ENCODE measurements at places on chromosomes 1 and 21.
A peak's percentile ranks its signal among the peaks of the same experiment; 100 is the strongest.

- DNase-seq, result no peak
These were observed 52.2 kb downstream of the VPS26C start for GRCh38 chr21:37214952-37215351.

- no peak for DNase-seq
These were observed 11.7 kb downstream of the MX1 start for GRCh38 chr21:41437729-41438128.

DNA sequence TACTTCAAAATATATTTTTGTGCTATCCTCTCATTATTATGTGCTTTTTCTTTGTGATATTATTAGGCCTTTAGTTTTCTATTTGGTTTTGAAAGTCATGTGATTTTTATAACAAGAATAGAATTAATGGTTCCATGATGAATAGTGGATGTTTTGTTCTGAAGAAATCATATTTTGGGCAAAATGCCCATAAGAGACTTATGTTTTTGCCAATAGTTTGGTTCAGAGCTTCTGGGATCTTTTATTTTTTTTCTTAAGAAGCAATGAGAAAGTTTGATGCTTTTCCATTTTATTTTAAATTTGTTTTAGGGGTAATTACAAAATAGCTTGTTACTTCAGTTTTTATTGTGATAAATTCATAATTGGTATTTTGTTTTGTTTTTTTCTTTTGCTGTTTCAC lies 49.8 kb downstream of the LYPLAL1 start:
- DNase-seq, result no peak

- DNase-seq, result no peak
These were observed 603.7 kb upstream of the CAMK1G start for GRCh38 chr1:208979776-208980175.

DNA sequence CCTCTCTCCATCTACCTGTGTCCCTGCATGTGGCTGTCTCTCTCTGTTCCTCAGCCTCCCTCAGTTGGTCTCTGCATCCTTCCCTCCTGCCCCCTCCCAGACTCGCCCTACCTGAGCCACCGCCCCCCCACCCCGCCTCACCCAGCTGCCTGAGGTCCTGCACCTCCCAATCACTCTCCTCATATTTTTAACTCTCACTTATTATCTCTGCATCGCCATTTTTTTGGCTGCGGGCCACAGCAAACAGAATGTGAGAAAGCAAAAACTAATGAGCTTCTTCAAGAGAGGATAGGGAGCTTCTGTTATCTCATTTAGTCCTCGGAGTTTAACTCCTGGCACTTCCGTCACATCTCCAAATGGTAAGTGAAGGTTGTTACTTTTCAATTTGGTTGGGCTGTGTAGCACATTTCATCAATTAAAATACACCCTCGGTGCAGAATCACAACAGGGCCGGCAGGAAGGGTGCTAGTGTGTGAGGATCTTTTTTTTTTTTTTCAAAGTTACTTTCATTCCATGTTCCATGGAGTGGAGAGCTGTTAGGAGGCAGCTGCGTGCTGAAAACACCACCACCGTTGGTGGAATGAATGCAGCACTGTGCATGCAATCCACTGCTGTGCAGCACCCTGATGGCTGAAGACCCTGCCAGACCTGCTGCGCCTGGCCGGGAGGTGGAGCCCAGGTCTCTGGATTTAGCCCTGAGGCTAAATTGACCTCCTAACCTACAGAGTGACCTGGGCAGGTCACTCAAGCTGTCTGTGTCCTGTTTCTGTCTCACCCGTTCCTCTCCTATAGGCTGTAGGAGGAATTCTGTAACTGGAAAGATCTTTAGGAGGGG lies 157.2 kb upstream of the NFIA start:
- no peak for DNase-seq

DNA sequence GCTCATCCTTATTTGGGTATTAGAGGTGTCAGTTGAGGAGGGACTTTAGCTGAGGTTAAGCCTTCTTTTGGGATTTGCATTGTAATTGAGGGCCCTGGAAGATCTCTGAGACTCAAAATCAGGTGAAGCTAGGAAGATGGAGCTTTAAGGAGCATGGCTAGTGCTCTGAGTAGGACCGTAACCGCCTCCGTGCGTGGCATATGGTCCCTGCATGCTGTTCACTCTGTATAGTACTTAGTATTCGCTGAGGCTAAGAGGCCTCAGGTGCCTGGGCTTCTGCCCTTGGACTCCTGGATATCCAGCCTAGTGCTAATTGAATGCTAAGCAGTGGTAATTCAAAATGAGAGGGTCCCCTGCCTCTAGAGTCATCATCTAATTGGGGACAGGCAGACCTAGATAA lies 22.5 kb downstream of the NSUN4 start:
- no peak for DNase-seq

DNA sequence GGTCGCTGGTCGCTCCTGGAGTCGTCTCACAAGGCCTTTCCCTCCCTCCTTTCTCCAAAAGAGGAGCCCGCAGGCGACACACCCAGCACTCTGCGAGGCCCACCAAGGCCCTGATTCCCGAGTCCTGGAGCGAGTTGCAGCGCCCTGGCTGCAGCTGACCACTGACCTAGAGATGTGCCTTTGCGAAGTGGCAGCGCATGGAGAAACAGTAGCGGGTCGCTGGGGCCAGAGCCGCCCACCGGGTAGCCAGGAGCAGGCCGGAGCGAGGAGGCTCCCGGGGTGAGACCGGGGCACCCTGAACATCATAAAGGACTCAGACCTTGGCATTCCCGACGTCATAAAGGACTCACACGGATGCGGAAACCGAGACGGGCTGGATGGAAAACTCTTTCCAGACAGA lies 10.3 kb upstream of the NBPF11 start:
- DNase-seq, result no peak

- DNase-seq, result peak; percentile 4
These were observed 98.8 kb downstream of the RABGAP1L start for GRCh38 chr1:174258148-174258550.

DNA sequence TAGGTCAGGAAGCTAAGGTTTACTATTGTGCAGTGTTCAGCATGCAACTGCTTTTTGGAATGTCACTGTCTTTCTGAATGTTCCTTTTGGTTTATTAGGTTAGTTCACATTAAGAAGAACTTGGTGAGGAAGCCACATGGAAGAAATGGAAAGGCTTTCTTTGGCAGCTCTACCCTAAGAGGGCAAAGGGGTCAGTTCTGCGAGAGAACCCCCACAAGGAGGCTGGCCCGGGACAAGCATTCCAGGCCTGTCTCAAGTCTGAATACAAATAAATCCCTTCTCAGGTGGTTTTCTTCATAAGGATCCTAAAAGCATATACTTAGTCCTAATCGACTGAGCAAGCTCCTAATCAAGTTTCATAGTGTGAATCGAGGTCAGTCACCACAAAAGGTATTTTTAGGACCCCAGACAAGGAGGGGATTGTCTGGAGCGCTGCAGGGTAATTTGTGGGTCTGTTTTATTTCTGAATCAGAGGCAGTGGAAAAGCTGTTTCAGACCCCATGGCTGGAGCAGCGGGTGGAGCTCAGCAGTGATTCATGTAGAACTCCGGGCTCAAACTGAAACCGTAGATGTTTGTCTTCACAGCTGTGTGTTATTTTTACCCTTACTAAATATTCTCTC lies 63.3 kb downstream of the ERG start:
- no peak for DNase-seq

- DNase-seq, result no peak
These were observed 17.0 kb downstream of the PCNT start for GRCh38 chr21:46340998-46341397.
